ENCODE measurements at places on chromosomes 5 and 9. TPM values are rescaled to one million over a fixed set of nuclear protein-coding genes. Genes with fewer than 3 reads are reported as not detected.

CCL27 gene
- total RNA-seq = not detected

HSPB3 gene
- not detected for total RNA-seq

ABLIM3 gene
- total RNA-seq = 47.9 TPM

RASEF gene
- total RNA-seq = under 0.01 TPM

PTGS1 gene
- total RNA-seq = 39.4 TPM

DYNC2I2 gene
- 57.2 TPM for total RNA-seq

DEPDC1B gene
- total RNA-seq = 32.4 TPM

NR2F1-AS1 gene
- total RNA-seq = 21.5 TPM

ZNF346 gene
- 33.2 TPM for total RNA-seq

FBXL7 gene
- 14.4 TPM for total RNA-seq

RNF183 gene
- total RNA-seq = not detected

All from thoracic aorta endothelial cell (primary cell).